ENCODE measurements at places on chromosomes 2 and 18. TPM values are rescaled to one million over a fixed set of nuclear protein-coding genes. Genes with fewer than 3 reads are reported as not detected.
A peak's percentile ranks its signal among the peaks of the same experiment; 100 is the strongest.

DNA sequence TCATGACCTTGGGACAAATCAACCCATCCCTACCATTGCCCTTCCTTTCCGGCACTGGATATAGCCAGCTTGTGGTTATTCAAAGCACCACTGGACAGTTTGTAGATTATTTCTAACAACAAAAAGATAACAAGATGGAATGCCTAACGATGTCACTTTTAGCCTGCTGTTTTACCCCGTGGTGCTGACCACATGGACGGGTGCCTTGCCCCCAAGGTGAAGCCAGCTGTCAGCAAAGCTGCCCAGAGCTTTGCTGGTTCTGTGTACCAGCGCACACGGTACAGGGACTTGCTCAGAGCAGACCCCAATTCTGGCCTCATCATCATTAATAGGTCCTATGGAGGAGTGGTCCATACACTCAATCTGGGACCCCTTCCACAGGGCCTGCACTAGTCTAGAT, 118.2 kb downstream of the MTCL1 start:
- no peak for ATAC-seq

Gene STON1
- 70.9 TPM for total RNA-seq

DNA sequence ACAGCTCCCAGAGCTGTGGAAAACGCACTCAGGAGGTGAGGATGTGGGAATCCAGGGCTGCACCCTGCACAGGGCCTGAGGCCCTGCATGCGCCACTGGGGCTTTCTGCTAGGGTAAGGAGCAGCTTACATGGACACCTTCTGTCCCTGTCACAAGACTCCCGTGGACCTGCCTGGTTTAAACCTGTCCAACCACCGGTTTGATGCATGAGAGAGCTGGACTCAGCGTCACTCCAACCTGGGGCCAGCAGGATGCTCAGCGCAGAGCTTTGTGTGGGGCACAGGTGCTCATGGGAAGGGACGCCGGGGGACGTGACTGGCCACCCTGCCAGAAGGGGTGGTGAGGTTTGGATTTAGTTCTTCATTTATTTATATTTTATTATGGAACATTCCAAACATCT, 24.2 kb downstream of the SNORC start:
- no peak for ATAC-seq

Gene DLX2
- 0.19 TPM for total RNA-seq

GRCh38 chr2:150376553-150377335, 110.7 kb downstream of the RND3 start:
- ATAC-seq = no peak

- ATAC-seq = no peak
These were observed 50.8 kb downstream of the ATOH8 start for GRCh38 chr2:85804583-85804982.

- ATAC-seq = no peak
These were observed 172.9 kb downstream of the MAIP1 start for GRCh38 chr2:200128296-200128695.

Gene ITGA6
- 27.7 TPM for total RNA-seq

- ATAC-seq = no peak
These were observed 202.8 kb downstream of the PIK3C3 start for GRCh38 chr18:42157878-42158277.

DNA sequence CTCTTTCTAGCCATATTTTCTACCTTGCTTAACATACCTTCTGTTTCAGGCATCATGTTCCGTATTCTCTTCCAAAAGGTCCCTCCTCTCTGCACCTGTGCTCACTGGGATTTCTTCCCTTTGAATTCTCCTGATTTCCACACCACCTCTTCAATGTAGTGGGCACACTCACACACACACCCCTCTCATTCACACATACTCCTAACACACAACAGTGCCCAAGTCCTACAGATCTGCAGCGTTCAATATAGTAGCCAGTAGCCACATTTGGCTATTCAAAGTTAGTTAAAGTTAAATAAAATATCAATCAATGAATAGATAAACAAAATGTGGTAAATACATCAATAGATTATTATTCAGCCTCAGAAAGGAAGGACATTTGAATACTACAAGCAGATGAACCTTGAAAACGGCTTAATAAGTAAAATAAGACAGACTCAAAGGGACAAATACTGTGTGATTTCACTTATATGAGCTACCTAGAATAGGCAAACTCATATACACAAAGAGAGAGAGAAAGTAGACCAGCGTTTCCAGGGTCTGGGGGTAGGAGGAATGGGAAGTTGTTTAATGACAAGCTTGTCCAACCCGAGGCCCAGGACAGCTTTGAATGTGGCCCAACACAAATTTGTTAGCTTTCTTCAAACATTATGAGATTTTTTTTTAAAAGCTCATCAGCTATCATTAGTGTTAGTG, 34.4 kb downstream of the MYCN start:
- no peak for ATAC-seq

DNA sequence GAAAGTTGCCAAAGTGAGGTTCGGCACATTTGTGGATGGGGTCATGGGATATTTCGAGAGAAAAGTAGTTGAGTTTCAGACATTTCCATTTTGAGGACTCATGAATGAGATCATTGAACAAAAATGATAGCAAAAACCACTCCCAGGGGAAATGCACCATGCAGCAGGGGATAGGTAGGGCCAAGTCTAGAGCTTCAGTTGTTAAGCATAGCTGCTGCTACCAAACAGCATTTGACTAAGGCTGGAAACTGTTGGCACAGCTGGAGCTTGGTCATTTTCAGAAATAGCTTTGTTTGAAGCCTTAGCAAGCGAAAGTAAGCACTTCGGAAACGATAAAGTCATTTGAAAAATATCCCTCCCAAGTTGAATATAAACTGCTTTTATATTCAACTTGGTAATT, 431.8 kb downstream of the SOCS6 start:
- no peak for ATAC-seq

GRCh38 chr2:189673661-189674373, 653 bp upstream of the ANKAR start:
- no peak for ATAC-seq

- no peak for ATAC-seq
These were observed at the start of gene CTAGE1 for GRCh38 chr18:22417496-22418188. TSS of gene CTAGE1 (minus strand) at chr18:22417915. CDS start at chr18:22417811, 104 bp downstream.

- no peak for ATAC-seq
These were observed 37.9 kb downstream of the RBBP8 start for GRCh38 chr18:22971038-22971437.

DNA sequence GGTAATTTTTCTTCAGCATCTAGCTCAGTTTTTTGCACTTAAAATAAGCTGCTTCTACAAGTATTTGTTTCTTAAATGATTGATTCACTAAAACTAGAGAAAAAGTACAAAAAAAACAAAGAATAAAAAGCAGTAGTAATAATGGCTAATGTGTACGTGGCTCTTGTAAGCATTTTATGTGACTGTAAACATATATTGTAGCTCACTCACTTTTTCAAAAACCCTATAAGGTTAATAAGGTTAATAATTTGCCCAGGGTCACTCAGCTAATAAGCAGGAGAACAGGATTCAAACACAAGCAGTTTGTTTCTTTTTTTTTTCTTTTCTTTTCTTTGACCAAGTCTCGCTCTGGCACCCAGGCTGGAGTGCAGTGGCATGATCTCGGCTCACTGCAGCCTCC, 67.5 kb downstream of the RMDN2 start:
- no peak for ATAC-seq

Gene SPC25
- 2.2 TPM for total RNA-seq

Gene LTBP1
- 2.8 TPM for total RNA-seq

Gene OBSL1
- total RNA-seq = 40.9 TPM

DNA sequence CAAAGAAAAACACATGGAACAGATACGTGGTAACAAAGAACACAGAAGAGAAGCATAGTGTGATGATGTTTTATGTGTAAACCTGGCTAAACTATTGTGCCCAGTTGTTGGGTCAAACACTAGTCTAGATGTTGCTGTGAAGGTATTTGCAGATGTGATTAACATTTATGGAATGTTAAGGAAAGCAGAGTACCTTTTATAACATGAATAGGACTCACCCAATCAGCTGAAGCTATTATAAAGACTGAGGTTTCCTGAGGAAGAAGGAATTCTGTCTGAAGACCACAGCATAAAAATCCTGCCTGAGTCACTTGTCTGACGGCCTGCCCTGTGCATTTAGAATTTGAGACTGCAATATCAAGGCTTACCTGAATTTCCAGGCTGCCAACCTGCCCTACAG, 253.1 kb downstream of the DYM start:
- no peak for ATAC-seq

Gene GREB1L
- total RNA-seq = 39.3 TPM

Gene CCDC74B
- total RNA-seq = 13.4 TPM

- no peak for ATAC-seq
These were observed 127.6 kb downstream of the TDRD15 start for GRCh38 chr2:21251216-21251980.

DNA sequence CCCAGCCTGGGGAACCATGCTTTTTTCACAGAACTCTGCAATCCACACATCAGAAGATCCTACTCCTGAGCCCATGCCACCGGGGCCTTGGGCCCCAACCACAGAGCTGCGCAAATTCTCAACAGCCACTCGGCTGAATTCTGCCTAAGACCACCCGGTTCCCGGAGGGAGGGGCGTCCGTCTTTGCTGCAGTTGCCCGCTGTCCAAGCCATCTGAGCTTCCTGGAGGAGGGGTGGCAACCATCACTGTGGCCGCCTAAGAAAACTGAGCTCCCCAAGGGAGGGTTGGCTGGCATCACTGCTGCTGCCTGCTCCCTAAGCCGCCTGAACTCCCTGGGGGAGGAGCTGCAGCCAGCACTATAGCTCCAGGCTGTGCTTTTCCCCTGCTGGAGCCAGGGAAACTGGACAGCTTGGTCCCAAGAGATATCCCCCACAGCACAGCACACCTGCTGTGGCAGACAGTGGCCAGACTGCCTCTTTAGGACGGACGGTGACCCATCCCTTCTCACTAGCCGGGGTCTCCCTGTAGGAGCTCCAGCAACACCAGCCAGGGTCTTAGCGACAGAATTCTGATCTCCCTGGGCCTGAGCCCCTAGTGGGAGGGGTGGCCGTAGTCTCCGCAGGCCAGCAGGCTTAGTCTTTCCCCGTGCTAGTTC, 1411.6 kb upstream of the CDH2 start:
- no peak for ATAC-seq

- ATAC-seq = no peak
These were observed 31.0 kb downstream of the COL4A4 start for GRCh38 chr2:227132986-227133385.

Gene SP5
- 0.47 TPM for total RNA-seq

GRCh38 chr2:99555404-99555803, 65.6 kb upstream of the REV1 start:
- ATAC-seq = no peak

Gene IGFBP5
- 16.8 TPM for total RNA-seq

DNA sequence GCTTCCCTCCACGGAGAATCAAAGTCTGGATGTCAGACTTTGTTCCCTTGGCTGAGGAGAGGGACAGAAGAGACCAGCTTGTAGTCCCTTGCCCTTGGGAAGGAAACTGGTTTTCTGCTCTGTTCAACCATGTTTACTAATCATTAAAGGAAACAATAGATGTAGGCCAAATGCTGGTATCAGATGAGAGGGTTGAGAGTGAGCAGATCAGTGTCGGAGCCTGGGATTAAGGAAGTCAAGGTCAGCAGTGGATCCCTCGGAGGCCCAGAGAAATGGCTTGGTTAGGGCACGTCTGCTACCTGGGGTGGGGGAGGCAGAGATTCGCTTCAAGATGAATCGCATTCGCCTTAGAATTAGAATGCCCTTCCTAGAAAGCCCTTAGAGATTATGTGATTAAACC, 109.1 kb downstream of the MYCN start:
- no peak for ATAC-seq

Gene ZNF513
- 21.2 TPM for total RNA-seq

Gene LIMS2
- 2.7 TPM for total RNA-seq

Gene C2orf78
- 0.15 TPM for total RNA-seq

- no peak for ATAC-seq
These were observed 302.3 kb upstream of the FANCL start for GRCh38 chr2:58543442-58543841.

GRCh38 chr2:3184167-3184566, 193.5 kb downstream of the EIPR1 start:
- ATAC-seq = no peak

Gene NXPH2
- not detected for total RNA-seq

DNA sequence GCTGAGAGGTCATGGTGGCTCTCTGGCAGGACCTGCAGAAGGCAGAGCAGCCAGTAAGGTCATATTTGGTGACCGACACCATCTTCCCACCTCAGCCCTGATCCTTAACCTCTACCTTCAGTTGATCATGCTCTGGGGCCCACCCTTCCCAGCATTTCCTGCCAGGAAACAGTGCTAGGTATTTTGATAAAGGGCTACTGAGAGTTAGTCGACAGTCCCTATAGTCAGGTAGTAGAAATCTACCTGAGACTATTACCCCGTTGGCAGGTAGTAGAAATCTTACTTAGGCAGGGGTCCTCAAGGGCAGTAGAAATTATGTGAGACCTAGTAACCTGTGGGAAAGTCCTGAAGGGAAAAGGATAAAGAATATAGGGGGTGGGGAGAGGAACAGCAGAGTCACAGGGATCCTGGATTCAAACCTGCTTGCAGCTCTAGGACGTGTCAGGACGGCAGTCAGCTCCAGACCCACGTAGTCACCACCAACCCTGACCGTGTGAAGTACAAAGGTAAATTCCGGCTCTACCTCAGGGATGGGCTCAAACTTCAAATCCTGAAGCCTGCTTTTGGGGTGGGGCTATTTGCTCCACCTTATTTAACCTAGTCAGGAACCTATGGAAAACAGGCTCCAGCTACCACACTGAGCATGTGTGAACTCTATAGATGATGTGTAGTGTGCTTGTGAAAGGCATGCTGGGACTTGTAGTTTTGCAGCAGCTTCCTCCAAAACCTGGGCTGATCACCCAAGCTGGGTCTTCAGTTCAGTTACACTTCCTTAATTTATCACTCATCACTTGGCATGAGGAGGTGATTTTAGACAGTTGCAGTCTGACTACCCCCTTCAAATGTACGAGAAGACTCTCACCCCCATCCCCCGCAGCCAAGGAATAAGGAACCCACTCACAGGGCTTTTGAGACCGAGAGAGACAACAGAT, at the start of gene DQX1:
DQX1 (minus strand) TSS at position 515 of the 932 bp plus-strand sequence; CDS start at position 13, 502 bp downstream.
- ATAC-seq = no peak

DNA sequence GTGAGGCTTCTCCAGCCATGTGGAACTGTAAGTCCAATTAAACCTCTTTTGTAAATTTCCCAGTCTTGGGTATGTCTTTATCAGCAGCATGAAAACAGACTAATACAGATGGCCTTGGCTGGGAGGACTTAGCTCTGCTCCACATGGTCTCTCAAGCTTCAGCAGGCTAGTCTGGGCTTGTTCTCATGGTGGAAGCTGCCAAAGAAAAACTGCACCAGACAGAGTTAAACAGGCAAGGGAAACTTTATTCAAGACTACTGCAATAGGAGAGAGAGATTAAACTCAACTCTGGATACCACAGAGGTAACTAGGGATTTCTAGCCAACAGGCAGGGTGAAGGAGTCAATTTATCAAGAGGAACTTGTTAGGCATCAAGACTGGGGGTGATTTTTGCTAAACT, 142.1 kb downstream of the CABLES1 start:
- ATAC-seq = no peak

GRCh38 chr2:34875091-34875745, 1276.1 kb upstream of the FAM98A start:
- ATAC-seq = no peak

GRCh38 chr18:8791171-8791651, 85.9 kb downstream of the MTCL1 start:
- no peak for ATAC-seq

GRCh38 chr2:26471289-26471688, 6.6 kb downstream of the OTOF start:
- ATAC-seq = no peak

GRCh38 chr2:176080540-176081375, 3.0 kb downstream of the EVX2 start:
- ATAC-seq = peak; percentile 38

Gene AKAIN1
- total RNA-seq = not detected
